IPS DF 6.9 (cell line): ENCODE measurements at places on chromosomes 4 and X.

GRCh38 chr4:14771094-14771493, 231.2 kb upstream of the CPEB2 start:
- no peak for DNase-seq

- DNase-seq = no peak
These were observed 2135.9 kb downstream of the ARAP2 start for GRCh38 chr4:34108391-34108790.

GRCh38 chr4:168092176-168092712, at the start of gene ANXA10:
Gene ANXA10, plus strand, starts transcription at chr4:168092537. Its CDS starts 164 bp downstream, at chr4:168092701.
- DNase-seq = no peak

GRCh38 chr4:123353656-123354055, 42.9 kb upstream of the SPRY1 start:
- no peak for DNase-seq

- DNase-seq = no peak
These were observed 37.5 kb downstream of the SPINK2 start for GRCh38 chr4:56783986-56784385.

- no peak for DNase-seq
These were observed 10.8 kb upstream of the PHKA2 start for GRCh38 chrX:18994713-18995112.

GRCh38 chr4:101693842-101694398, 96.6 kb upstream of the BANK1 start:
- DNase-seq = no peak

DNA sequence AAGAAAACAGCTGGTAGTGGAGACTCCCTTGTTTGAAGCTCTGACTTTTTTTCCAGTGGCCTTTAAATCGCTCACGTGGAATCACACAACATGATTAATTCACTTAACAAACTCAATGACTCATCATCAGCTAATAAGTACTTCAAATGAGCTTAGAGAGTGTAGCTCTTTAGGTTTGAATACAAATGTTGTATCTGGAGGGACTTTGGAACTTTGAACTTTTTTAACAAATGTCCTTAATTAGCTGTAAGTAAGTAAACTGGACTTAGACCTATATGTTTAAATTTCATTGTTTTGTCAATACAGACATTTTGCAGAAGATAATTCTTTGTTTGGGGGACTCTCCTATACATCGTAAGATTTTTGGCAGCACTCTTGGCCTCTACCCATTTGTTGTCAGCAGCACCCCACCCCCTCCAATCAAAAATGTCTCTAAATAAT, 581.1 kb downstream of the SPRY1 start:
- DNase-seq = no peak

GRCh38 chrX:153544727-153545126, 27.3 kb downstream of the ATP2B3 start:
- DNase-seq = no peak

DNA sequence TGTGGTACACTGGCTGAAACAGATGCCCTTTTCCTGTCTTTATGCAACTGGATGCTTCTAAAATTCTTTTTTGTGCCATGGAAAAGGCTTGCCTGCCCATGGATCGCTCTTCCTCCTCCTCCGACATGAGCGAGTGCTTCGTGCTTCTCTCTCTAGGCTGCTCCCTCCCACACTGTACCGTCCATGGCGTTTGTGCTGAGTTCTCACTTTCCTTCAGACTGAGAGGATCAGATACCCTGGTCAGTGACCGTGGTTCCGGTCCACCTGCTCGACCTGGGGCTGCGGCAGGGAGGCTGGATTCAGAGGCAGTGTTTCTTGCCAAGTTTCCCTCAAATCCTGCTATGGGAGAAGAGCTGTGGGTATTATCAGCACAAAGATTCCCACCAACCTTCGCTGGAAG, 10.2 kb upstream of the CLDN24 start:
- no peak for DNase-seq

DNA sequence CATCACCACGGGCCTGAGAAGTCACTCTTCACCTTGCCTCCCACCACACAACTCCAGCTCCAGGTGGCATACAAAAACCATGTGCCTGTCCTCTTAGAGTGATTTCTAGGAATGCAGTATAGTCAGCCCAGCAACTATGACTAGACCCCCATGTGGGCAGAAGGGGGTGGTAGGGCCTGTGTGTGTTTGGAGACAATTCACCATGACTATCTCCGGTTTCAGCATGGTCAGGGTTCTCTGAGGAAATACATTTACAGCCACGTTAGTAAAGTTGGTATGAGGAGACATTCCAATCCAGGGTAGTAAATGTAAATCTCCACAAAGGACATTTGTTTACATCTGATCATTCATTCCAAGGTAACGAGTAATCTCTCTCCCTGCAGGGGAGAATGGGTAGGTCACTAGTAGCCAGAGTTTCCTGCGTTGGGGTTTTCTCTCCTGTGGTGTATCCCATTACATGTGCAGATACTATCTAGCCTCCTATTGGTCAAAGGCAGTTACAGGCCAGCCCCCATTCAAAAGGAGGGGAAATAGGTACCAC, 4.2 kb upstream of the MTMR1 start:
- DNase-seq = no peak

- no peak for DNase-seq
These were observed 1960.1 kb upstream of the ADGRL3 start for GRCh38 chr4:59240011-59240410.

- no peak for DNase-seq
These were observed 14.1 kb downstream of the HPSE start for GRCh38 chr4:83320548-83320947.

GRCh38 chr4:143417679-143418403, 81.2 kb downstream of the GAB1 start:
- DNase-seq = no peak

- DNase-seq = no peak
These were observed 75.8 kb upstream of the ATP6AP2 start for GRCh38 chrX:40504801-40505605.

DNA sequence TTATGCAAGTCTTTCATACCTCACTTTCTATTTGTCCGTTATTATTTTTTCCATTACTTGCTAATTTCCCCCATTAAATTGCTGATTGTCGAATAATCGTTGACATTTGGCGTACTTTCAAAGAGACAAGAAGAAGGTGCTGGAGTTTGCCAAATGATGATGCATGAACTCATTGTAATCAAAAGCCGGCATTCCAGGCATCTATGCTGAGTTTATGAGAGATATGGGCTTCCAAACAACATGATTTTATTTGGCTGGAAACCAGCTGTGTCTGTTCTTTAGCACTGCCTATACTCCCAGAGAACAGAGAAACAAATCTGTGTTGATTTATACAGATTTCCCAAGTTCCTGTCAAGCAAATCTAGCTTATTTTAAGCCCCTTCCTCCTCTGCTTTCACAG, 80.8 kb upstream of the RPS6KA3 start:
- DNase-seq = no peak

GRCh38 chrX:121886557-121886956, 839.1 kb downstream of the GLUD2 start:
- DNase-seq = no peak

- no peak for DNase-seq
These were observed 30.8 kb downstream of the DIAPH2 start for GRCh38 chrX:96715481-96715880.

DNA sequence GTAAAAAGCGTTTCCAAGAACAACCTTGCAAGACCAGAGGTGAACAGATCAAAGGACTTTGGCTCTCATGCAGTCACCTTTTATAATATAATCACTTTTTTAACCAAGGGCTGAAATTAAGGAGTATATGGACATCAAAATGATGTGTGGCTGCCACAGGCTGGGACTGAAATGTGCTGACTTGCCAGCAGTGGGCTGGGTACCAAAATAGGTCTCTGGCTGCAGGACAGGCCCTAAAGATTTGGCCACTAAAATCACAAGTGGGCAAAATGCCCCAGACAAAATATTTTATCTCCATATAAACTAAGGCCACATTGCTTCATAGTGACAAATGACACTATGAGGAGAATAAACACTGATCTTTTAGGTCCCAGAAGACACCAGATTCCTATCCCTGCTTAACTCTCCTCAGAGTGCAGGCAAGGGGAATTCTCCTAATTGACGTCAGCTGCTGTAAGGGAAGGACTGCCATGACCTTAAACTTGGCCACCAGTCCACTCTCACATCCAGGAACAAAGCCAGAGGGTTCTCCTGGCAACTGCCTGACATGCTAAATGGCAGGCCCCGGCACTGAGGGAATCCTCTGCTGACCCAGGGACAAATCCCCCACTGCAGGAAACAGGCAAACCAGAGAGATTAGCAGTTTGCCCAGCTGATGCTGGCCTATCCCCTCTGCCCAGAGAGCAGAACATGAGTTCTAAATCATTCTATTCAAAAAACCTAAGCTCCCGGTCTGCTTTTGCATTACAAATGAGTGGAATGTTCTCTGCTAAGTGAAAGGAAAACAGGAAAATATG, 155.8 kb downstream of the PPP3CA start:
- no peak for DNase-seq

DNA sequence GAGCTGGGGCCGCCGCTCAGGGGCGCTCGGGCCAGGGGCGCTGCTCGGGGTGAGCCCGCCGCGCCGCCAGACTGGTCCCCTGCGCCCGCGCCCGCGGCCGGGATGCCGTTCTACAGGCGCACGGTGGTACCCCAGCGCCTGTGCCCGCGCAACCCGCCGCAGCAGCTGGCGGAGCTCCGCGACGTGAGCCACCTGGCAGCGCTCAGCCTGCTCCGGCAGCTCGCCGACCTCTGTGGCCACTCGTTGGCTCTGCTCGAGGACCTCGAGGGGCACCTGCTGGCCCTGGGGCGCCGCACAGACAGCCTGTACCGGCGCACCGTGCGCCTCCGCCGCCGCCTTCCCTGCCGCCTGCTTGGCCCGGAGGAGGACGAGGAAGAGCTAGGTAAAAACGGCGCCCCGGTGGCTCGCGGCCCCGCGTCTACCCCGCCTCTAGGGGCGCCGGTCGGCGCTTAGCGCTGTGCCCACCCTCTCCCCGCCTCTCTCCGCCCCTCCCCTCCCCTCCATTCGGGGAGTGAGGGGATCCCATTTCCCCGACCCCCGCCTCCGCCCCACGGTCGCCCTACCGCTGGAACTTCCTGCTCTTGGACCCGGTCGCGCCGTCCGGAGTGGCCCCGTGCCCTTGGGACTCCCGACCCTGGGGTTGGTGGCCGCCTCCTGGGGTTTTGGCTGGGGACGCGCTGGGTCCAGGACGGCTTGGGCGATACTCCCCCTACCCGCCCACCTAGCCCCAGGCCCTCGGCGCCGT, 513 bp downstream of the NHSL2 start:
- DNase-seq = no peak

DNA sequence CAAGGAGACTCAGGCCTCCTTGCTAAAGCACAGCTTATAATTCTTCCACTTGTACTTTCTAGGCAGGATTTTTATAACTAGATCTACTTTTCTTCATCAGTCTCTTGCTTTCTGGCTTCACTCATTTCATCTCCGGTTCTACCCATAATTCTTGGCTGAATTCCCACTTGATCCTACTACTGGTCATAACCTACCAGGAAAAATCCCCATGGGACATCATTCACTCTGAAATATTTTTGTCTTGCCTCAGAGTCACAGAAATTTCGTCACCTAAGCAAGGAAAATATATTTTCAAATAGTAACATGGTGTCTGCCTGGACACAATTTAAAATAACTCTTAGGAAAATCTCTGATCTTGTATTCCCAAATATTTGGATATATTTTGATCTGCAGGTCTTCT, 122.3 kb downstream of the TEX13A start:
- DNase-seq = no peak

- no peak for DNase-seq
These were observed 9.8 kb upstream of the ACOT9 start for GRCh38 chrX:23752740-23753415.

DNA sequence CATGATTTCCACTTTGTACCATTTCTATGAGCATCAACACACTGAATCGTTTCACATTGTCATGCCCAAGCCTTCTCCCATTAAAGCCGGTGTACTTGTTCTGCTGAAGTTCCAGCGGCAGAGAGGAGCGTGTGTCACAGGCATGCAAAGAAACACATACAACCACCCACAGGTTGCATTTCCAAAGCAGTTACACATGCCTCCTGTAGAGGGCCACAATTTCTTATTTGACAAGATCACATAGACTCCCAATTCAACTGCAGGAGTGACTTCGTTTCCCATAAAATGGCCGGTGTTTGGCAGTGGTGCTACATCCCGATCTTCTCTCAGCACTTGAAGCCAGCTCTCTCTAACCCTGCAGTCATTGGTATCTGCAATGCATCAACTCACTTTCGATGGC, 992.6 kb downstream of the NLGN4X start:
- DNase-seq = no peak

GRCh38 chrX:23503835-23504539, 163.3 kb upstream of the PRDX4 start:
- no peak for DNase-seq

GRCh38 chrX:93591398-93591797, 82.0 kb downstream of the NAP1L3 start:
- no peak for DNase-seq

DNA sequence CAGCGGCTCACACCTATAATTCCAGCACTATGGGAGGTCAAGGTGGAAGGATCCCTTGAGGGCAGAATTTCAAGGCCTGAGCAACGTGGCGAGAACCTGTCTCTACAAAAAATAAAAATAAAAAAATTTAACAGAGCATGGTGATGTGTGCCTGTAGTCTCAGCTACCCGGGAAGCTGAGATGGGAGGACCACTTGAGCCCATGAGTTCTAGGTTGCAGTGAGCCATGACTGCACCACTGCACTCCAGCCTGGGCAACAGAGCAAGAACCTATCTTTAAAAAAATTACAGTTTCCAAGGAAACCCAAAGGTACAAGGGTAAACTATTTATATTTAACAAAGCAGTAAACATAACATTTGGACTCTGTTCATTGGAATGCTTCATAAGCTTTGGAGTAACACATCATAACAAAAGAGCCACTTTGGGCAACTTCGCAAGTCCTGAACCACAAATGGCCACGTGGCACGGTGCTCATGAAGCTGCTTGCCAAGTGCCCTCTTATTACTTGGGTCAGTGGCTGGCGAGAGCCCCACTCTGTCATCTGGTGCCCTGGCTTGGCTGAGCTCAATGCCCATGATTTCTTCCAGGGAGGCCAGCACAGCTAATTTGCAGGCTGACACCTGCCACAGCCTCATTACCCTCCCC, 165.6 kb downstream of the SH3KBP1 start:
- no peak for DNase-seq

DNA sequence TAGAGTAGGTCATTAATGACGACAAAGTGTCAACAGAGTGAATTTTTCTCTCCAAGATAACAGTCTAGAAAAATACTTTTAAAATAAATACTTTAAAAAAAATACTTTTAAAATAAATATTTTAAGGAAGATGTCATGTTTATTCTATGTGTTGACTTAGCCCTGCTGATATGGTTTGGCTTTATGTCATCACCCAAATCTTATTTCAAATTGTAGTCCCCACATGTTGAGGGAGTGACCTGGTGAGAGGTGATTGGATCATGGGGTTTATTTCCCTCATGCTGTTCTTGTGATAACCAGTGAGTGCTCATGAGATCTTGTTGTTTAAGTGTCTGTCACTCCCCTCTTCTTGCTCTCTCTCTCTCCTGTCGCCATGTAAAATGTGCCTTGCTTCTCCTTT, 754.9 kb upstream of the SLIT2 start:
- DNase-seq = no peak
